ENCODE measurements at places on chromosomes 5 and 9.

DNA sequence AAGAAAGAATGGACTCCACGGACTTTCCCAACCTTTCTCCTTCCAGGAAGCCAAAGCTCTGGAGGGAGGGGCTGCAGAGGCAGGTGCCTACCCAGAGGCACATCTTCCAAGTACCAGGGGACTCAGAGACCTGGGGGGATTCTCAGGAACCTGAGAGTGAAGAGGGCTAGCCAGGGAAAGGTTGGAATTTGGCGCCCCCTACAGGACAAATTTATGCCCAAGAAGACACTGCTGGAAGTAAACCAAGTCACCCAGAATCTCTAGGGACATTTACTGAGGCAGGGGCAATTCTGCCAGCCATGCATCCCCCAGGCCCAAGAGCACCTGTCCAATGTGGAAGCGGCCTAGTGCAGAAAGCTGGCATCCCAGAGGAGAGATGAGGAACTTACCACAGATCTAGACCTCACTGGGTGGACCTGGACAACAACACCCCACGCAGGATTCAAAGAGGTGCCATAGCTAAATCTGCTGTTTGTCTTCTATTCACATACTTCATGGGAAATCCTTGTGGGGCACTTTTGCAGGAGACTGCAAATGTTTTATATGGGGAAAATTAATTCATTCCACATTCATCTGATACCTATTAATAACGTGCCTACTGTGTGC is 25.9 kb upstream of the IDNK start:
- DNase-seq = no peak

GRCh38 chr5:3601061-3601710 is 5.6 kb downstream of the IRX1 start:
- DNase-seq = no peak

GRCh38 chr5:3526551-3527185 is 69.0 kb upstream of the IRX1 start:
- no peak for DNase-seq

- DNase-seq = no peak
Observed at GRCh38 chr9:38257626-38258215, 134.8 kb upstream of the ALDH1B1 start.

DNA sequence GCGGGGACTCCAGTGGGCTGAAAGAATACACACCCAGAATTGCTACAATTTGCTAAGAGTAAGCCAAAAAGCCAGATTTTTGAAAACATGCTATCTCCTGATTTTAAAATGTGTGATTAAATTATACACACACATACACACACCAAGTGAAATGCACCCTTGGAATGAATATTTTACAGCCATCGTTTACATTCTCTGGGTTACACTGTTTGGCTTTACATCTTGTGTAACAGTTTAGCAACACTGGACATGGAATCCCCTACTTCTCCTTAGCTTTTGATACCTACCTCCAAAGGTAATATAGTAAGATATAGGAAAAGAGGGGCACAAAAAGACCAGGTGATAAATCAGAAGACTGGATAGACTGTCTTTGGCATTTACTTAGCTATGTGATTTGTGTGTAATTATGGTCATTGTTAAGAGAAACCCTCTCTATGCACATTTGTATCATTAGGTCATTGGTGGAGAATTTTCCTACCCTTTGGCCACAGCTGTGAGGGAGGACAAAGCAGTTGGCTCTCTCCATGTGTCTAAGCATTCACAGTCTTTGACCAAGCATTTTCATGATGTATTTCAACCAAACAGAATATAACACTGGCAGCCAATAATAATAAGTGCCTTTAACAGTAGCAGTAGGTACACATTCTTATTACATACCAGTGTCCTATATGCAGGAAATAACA is 7.6 kb downstream of the SVEP1 start:
- DNase-seq = no peak

GRCh38 chr9:94639999-94640376 is 670 bp upstream of the FBP1 start:
- no peak for DNase-seq

GRCh38 chr5:109956884-109957283 is 267.2 kb downstream of the MAN2A1 start:
- DNase-seq = no peak

DNA sequence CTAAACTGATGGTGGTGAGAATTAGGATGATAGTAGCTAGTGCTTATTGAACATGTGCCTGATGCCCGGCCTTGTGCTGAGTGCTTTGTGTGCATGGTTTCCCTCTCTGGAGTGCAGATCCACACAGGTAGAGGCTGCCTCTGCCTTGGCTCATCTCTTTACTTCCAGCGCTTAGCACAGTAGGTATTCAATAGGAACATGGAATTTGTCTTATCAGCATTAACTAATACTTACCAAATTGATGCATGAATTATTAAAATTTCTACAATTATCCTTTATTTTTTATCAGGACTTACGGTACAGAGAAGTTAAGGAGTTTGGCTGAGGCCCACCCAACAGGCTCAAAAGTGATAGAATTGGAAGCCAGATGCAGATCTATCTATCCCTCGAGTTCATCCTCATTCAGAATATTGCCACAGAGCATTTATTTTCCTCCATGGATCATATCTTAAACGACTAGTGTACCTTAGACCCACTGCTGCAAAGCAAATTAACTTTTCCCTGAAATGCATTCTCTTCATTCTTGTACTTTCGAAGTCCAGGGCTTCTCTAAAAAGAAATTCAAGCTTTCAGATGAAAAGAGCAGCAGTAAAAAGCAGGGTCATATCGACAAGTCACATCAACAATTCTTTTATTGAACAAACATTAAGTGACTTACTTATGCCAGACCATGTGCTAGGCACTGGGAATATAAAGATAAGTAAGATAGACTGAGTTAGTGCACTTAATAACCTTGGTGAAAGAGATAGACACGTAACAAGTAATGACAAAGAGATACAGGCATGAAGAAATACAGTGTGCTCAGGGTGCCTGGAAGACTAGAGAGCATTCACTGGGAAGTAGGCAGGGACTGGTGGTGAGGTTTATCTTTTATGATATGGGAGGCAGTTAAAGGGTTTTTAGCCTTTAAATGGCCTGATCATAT is 290.0 kb downstream of the ARRDC3 start:
- no peak for DNase-seq

DNA sequence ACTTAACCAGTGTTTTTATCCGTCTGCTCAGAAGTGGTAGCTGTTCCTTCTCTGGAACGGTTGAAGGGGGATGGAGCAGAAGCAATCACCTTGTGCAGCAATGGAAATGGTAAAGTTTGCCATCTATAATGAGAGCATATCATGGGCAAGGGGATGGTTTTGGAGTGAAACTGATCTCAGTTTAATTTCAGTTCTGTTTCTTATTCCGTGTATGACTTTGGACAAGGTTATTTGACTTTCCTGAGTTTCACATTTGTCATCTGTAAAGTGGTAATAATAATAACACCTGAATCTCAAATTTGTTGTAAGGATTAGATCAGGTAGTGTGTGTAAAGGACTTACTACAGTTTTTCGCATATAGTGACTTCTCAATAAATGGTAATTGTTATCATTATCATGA is 106.1 kb downstream of the PCSK1 start:
- no peak for DNase-seq

- no peak for DNase-seq
Observed at GRCh38 chr9:14831074-14831473, 79.2 kb downstream of the FREM1 start.

- DNase-seq = no peak
Observed at GRCh38 chr5:168174376-168174775, 117.1 kb upstream of the WWC1 start.

DNA sequence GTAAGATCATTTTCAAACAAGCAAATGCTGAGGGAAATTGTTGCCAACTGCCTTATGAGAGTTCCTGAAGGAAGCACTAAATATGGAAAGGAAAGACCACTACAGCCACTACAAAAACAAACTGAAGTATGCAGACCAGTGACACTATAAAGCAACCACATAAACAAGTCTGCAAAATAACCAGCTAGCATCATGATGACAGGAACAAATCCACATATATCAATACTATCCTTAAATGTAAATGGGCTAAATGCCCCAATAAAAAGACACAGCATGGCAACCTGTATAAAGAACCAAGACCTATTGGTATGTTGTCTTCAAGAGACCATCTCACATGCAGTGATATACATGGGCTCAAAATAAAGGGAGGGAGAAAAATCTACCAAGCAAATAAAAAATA is 113.2 kb downstream of the DTWD2 start:
- no peak for DNase-seq

DNA sequence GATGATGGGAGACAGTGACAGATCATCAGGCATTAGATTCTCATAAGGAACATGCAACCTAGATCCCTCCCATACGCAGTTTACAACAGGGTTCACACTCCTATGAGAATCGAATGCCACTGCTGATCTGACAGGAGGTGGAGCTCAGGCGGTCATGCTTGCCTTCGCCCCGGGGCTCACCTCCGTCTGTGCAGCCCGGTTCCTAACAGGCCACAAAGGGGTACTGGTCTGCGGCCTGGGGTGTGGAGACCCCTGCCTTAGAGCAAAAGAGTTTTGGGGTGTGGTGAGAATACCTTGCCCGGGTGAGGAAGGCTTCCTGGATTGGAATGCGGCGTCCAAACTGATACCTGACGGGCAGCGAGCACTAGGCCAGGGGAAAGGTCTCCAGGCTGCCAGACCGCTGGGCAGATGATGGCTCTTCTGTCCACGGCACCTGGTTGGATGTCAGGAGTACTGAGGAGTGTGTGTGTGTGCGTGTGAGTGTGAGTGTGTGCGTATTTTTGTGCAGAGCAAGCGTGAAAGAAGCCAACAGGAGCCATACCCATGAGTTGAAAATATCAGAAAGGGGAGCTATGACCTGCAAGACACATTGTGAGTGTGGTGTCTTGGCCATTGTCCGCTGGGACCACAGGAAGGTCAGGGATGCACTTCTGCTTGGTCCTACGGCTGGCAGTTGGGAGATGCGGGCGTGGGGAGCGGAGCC is 55.4 kb downstream of the ACER2 start:
- no peak for DNase-seq

GRCh38 chr5:132456296-132456986 is 34.1 kb downstream of the IRF1 start:
- DNase-seq = no peak

GRCh38 chr5:137176126-137176525 is 323.0 kb downstream of the SPOCK1 start:
- no peak for DNase-seq

- no peak for DNase-seq
Observed at GRCh38 chr5:168892618-168893186, 313.5 kb upstream of the PANK3 start.

DNA sequence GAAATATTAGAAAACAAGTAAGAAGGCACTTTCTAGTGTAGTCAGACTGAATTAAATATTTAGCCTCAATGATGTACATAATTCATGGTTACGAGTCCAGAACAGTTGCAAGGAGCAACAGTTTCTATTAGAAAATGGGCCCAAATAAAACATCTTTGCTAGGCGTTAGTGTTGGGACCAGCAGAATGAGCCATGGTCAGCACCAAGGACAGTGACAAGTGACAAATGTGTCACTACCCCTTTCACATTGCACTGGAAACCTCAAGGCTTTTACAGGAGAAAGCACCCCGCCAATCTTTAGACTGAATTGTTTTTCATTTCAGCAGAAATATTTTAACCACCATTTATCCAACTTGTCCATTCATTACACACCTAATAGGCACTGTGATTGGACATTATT is 301.3 kb upstream of the ADCY2 start:
- no peak for DNase-seq

- no peak for DNase-seq
Observed at GRCh38 chr9:112048924-112049691, 126.0 kb downstream of the SUSD1 start.
